ENCODE measurements at places on chromosomes 16 and 17. TPM values are rescaled to one million over a fixed set of nuclear protein-coding genes. Genes with fewer than 3 reads are reported as not detected.

GRCh38 chr16:84013787-84014569 is 28.6 kb downstream of the SLC38A8 start:
- DNase-seq = no peak

Gene COTL1
- 141 TPM for polyA plus RNA-seq

DNA sequence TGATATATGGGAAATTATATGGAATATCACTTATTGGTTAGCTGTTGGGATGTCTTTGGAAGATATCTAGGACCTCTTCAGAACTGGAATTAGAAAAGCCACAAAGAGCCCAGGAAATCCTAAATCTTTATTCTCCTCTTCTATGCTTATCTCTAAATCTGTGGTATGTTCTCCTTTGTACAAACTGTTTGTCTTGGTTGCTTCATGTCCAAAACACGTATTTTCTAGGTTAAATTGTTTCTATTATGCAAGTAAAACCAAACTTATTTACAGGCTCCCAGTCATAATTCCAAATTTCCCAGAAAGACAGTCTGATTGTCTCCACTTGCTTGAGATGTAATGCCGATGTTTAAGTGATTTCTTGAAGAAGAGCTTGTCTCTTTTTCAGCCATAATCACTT is 650.9 kb downstream of the CDH11 start:
- DNase-seq = no peak

Gene TBC1D28
- not detected for polyA plus RNA-seq

Gene LONP2
- polyA plus RNA-seq = 80.0 TPM

DNA sequence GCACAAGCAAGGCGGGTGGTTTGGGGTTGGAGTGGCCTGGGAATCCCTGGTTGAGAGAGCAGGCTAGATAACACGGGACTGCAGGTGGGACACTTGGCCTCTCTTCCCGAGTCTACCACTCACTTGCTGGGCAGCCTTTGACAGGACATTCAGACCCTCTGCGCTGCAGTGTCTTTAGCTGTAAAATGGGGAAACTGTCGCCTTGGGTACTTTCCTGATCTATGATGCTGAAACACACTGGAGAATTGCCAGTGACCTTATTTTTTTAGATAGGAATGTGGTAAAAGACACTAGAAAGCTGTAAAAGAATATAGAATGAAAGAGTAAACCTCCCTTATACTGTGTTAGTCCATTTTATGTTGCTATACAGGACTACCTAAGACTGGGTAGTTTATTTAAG is 30.5 kb downstream of the KSR1 start:
- DNase-seq = no peak

Data from renal cortex interstitium (tissue), 15 donors.